ENCODE measurements at places on chromosomes 4 and X. TPM values are rescaled to one million over a fixed set of nuclear protein-coding genes. Genes with fewer than 3 reads are reported as not detected.
A peak's percentile ranks its signal among the peaks of the same experiment; 100 is the strongest.

DNA sequence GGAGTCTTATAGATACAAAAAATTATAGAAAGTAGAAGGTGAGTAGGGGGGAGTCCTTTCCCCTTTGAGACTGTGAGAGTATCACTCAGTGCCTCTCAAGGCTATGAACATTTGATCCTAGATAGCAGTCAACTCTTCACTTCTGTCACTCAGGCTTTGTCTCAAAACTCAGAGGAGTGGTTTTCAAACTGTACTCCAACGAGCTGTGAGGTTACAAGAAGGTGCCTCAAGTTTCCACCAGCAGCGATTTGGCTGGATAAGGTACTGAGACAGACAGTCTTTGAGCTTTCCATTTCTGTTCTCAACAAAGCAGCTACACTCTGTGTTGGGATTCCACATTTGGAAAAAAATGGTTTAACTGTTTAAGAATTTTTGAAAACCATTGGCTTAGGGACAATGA, 48.0 kb upstream of the NDST3 start:
- DNase-seq = no peak
- no peaks in the 10 kb centered on the region for H3K4me1 ChIP-seq
- no peak overlapping the region for H3K4me3 ChIP-seq
- H3K36me3 ChIP-seq = no peaks in the 10 kb centered on the region
- no peak overlapping the region for H3K27ac ChIP-seq

GRCh38 chrX:101442085-101442484, 34.1 kb downstream of the HNRNPH2 start:
- H3K36me3 ChIP-seq = no peaks in the 10 kb centered on the region
- H3K27ac ChIP-seq = no peak overlapping the region
- DNase-seq = no peak
- H3K27me3 ChIP-seq = no peaks in the 10 kb centered on the region
- no peaks in the 10 kb centered on the region for H3K4me1 ChIP-seq

Gene GAGE2A
- total RNA-seq = not detected

Gene TEX11
- total RNA-seq = not detected

GRCh38 chrX:37847733-37848197, 394 bp upstream of the DYNLT3 start:
- peak overlapping the region; percentile 91 for H3K27ac ChIP-seq
- H3K36me3 ChIP-seq = no peaks in the 10 kb centered on the region
- peak overlapping the region; percentile 69 for H3K4me3 ChIP-seq
- H3K27me3 ChIP-seq = no peaks in the 10 kb centered on the region

Gene TBX22
- total RNA-seq = not detected

DNA sequence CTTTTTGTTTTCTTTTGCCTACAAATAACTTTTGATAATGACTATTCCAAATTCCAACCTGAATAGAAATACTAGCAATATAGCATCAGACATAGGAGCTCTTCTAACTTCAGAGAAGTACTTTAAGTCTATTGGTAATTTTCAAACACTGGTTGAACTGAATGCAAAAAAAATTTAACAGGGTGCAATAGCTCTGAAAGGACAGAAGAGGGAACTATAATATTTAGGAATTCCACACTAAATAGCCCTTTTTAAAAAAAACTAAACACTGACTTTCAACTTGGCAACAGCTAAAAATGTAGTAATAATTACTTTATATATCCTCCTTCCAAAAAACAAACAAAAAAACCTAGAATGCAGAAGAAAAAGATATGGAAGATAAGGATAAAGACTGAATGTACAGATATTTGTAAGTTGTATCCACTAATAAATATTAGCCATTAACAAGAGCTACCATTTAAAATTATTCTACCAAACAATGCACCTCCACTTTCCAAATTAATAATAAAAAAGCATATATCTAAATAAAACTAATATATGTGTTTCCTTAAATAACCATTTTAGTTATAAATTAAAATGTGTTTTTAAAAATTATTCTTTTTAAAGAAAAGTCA, 81.4 kb downstream of the FBXW7 start:
- H3K36me3 ChIP-seq = no peaks in the 10 kb centered on the region
- no peak overlapping the region for H3K27ac ChIP-seq
- H3K27me3 ChIP-seq = no peaks in the 10 kb centered on the region
- no peak overlapping the region for H3K4me3 ChIP-seq

DNA sequence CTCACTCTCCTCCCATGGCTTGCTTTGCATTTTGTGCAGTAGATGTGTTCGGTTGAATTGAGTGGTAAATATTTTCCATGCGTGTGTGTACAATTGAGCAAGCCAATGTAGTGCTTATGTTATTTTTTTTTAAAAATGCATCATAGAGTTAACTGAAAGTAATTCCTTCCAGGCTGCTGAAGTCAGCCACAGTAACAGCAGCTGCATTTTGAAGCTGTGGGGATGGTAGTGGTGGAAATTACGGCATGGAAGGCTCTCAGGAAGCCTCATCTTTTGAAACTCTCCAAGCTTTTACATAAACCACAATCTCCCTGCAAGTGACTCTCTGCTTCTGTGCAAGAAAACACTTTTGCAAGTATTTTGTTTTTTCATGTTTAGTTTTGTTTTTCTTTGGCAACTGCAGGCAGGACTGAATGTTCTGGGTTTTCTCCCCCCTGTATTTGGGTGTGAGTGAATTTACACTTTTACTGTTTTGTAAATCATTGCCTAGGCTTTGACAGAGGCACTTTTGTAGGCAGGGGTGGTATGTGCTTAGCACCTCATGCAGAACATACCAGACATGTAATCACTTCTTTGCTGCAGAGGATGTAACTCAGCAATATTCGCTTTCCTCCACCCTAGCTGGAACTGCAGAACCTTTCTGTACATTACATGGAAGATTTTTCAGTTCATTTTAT, 56.2 kb downstream of the LRRC66 start:
- DNase-seq = no peak
- no peaks in the 10 kb centered on the region for H3K27me3 ChIP-seq
- no peak overlapping the region for H3K4me3 ChIP-seq
- H3K27ac ChIP-seq = no peak overlapping the region
- H3K4me1 ChIP-seq = no peaks in the 10 kb centered on the region

DNA sequence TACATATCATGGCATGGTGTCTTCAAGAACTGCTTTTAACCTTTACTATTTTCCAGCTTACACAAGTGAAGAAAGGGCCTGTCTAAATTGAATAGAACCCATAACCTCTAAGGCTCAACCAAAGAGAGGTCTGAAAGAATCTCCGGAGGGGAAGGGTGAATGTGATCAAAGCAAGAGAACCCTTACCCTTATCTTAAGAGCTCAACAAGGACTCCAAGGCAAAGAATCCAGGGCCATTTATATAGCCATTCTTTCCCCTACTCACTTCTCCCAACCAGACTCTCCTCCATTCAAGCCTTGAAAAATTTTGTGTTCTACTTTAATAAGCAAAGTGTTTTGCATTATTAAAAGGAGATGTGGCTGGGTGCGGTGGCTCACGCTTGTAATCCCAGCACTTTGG, 118.7 kb downstream of the SH3RF1 start:
- H3K36me3 ChIP-seq = no peaks in the 10 kb centered on the region
- H3K27ac ChIP-seq = no peak overlapping the region
- peaks cover 4% of the 10 kb centered on the region for H3K4me1 ChIP-seq
- no peak for DNase-seq
- no peak overlapping the region for H3K4me3 ChIP-seq
- no peaks in the 10 kb centered on the region for H3K27me3 ChIP-seq

Gene RPL10
- total RNA-seq = 1,352 TPM

DNA sequence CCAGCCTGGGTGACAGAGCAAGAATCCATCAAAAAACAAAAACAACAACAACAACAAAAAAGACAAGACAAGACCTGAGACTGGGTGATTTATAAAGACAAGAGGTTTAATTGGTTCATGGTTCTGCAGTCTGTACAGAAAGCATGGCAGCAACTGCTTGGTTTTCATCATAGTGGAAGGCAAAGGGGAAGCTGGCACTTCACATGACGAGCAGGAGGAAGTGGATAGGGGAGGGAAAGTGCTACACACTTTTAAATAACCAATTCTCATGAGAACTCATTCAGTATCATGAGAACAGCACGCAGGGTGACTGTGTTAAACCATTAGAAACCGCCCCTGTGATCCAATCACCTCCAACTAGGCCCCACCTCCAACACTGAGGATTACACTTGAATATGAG, 28.4 kb upstream of the SLC10A7 start:
- no peaks in the 10 kb centered on the region for H3K36me3 ChIP-seq
- H3K4me1 ChIP-seq = no peaks in the 10 kb centered on the region
- H3K27ac ChIP-seq = no peak overlapping the region
- no peak overlapping the region for H3K4me3 ChIP-seq
- no peaks in the 10 kb centered on the region for H3K27me3 ChIP-seq

DNA sequence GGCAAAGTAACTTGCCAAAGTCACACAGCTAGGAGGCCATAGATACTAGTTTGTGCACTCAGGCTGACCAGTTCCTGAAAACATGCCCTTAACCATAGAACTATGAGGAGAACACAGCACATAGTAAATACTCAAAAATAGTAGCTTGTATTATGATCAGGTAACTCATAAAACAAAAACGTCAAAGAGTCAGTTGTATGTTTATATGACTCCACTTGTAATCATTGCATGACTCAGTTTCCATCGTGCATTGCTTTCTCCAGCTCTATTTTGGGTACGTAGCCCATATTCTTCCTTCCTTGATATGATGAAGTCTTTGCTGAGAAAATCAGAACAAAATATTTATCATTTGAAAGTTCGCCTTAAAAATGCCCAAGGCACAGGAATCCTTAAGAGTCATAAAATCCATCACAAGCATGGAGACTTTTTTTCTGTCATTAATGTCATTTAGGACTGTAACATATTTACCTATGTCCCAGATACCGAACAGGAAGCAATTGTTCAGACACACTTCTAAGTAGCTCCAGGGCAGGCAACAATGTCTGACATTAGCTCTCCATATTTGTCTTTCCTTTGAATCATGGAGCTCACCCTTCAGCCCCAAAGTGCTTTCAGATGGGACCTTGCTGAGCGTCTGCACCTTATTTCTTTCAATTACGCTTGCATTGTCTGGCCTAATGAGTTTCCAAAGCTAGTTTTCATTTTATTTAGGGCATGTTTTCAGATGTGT, 11.2 kb upstream of the MID1 start:
- no peak overlapping the region for H3K4me3 ChIP-seq
- H3K36me3 ChIP-seq = no peaks in the 10 kb centered on the region
- no peak overlapping the region for H3K27ac ChIP-seq

Gene CENPE
- total RNA-seq = 3.5 TPM

Gene CT45A2
- not detected for total RNA-seq

DNA sequence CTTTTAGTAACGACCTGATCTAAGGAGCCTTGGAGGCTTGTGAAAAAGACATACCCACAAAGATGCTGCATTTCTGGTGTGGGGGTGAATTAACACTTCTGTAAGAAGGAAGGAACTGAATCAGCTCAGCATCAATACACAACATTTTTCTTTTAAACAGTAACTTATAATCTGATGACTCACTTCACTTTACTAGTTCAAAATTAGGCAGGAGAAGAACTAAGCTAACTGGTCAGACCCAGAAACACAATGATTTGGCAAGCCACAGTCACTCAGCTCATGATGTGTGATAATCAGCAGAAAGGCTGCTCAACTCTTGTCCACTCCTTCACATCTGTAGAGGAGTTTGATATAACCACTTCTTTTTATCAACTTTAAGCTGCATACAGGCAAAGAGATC, 4.6 kb downstream of the MMAA start:
- H3K4me3 ChIP-seq = no peak overlapping the region
- DNase-seq = no peak
- H3K27me3 ChIP-seq = no peaks in the 10 kb centered on the region
- no peaks in the 10 kb centered on the region for H3K36me3 ChIP-seq
- H3K4me1 ChIP-seq = peaks cover 15% of the 10 kb centered on the region

DNA sequence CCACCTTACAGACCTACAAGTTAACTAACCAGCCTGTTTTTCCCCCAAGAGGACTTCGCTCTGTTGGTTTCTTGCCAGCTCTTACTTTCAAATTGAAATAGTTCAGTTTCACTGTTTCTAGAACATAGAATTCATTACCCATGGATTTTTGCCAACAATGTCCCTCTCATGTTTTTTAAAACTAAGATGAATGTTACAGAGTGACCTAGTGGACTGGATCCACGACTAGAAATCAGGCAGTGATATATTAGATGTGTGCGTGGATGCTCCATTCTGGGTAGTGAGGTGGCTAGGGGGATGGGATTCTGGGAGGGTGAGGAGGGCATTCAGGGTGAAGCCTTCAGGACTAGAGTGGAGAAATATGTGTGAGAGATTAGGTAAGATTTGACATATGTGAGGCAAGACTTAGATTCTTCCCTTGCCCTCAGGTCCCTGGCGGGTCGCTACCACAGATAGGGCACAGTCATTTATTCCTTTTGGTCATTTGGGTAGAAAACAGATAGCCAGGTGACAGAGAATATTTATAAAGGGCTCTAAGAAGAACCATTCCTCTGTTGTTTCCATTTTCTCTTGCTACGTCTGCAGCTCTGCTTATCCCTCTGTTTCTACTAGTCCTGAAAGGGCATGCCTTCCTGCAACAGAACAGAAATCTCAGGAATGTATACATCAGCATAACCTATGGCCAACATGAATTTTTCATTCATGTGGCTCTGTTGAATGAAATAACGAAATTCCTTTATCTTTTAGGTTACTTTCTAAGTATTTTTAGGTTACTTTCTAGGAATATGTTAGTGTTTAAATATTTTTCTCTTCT, 15.4 kb upstream of the JADE1 start:
- H3K4me3 ChIP-seq = no peak overlapping the region
- H3K4me1 ChIP-seq = no peaks in the 10 kb centered on the region
- DNase-seq = no peak
- no peaks in the 10 kb centered on the region for H3K27me3 ChIP-seq
- H3K36me3 ChIP-seq = no peaks in the 10 kb centered on the region
- no peak overlapping the region for H3K27ac ChIP-seq

Gene CT83
- not detected for total RNA-seq

DNA sequence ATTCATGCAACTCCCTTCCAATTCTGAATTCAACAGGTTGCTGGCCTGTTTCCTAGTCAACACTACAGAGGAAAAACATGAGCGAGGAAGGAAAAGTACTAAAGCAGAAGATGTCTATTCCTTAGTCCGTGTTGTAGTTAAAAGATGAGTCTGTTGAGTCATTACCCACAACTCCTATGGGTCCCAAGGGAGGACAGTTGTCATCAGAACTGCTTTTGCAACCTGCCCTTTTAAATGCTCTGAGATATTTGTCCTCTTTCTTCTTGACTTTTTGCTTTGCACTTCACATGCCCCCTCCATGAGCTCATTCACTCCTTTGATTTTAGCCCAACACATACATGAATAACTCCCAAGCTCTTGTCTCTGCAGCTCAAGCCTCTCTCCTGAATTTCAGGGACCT, 119.2 kb downstream of the CORIN start:
- no peak overlapping the region for H3K4me3 ChIP-seq
- no peak for DNase-seq
- H3K4me1 ChIP-seq = no peaks in the 10 kb centered on the region
- H3K27ac ChIP-seq = no peak overlapping the region
- no peaks in the 10 kb centered on the region for H3K36me3 ChIP-seq

GRCh38 chr4:169207436-169208089, 63.2 kb downstream of the SH3RF1 start:
- no peak overlapping the region for H3K27ac ChIP-seq
- H3K4me1 ChIP-seq = peaks cover 6% of the 10 kb centered on the region
- H3K27me3 ChIP-seq = no peaks in the 10 kb centered on the region
- no peak overlapping the region for H3K4me3 ChIP-seq
- no peak for DNase-seq

Gene RCHY1
- 30.0 TPM for total RNA-seq

Gene PLP1
- total RNA-seq = 4.4 TPM

GRCh38 chr4:137116144-137116543, 416.1 kb downstream of the PCDH18 start:
- H3K4me3 ChIP-seq = no peak overlapping the region
- no peak overlapping the region for H3K27ac ChIP-seq
- H3K27me3 ChIP-seq = no peaks in the 10 kb centered on the region
- DNase-seq = no peak
- H3K36me3 ChIP-seq = no peaks in the 10 kb centered on the region

Gene ENPP6
- 0.14 TPM for total RNA-seq

Gene BST1
- total RNA-seq = not detected

Gene HTN1
- not detected for total RNA-seq

Gene CLDN2
- not detected for total RNA-seq
